ENCODE measurements at places on chromosomes 1 and 21.

- DNase-seq: no peak
Measured at GRCh38 chr1:77395051-77395450, 113.2 kb downstream of the AK5 start.

DNA sequence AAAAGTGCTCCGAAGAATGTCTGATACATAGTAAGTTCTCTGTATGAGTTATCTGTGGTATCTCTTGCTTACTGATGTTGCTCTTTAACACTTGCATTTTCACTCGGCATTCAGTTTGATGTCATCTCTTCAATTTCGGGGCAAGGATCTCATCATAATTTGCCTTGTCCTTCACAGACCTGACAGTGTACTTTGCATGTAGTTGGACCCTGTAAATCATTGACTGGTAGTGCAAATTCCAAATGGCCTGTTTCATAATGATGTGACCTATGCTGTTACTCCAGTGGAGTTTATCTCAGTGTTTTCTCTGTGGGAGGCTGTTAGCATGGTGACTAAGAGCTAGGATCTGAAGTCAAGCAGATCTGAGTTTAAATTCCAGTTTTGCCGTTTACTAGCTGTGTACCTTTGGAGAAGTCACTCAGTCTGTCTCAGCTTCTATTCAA is 34.2 kb upstream of the ABCD3 start:
- no peak for DNase-seq

DNA sequence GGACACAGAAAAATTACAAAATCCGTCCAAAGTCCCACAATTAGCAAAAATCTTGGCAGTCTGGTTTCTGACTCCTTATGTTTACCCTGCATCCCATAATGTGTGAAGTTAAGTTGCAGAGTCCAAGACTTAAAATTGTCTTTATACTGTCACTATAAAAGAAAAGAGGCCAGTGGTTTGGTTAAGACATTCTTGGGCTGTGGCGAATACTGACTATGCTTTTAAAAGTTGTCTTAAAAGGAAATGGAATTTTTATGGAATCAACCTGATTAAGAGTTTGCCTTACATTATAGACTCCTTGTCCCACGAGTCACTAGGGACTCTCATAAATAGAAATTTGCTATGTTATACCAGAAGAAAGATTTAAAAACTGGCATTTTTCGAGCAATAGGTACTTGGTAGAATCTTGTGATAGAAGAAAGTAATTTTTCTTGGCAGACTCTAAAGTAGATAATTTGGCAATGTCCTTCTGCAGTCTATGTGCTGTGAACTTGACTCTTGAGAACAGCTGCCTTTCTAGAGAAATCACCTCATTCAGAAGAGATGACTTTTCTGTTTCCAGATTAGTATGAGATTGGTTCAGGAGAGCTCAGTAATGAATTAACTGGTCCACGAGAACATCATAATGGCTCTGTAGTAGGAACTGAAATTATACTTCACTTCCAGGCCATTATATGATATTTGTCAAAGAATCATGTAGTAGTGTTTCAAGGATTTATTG is 31.8 kb downstream of the NTNG1 start:
- DNase-seq: no peak

DNA sequence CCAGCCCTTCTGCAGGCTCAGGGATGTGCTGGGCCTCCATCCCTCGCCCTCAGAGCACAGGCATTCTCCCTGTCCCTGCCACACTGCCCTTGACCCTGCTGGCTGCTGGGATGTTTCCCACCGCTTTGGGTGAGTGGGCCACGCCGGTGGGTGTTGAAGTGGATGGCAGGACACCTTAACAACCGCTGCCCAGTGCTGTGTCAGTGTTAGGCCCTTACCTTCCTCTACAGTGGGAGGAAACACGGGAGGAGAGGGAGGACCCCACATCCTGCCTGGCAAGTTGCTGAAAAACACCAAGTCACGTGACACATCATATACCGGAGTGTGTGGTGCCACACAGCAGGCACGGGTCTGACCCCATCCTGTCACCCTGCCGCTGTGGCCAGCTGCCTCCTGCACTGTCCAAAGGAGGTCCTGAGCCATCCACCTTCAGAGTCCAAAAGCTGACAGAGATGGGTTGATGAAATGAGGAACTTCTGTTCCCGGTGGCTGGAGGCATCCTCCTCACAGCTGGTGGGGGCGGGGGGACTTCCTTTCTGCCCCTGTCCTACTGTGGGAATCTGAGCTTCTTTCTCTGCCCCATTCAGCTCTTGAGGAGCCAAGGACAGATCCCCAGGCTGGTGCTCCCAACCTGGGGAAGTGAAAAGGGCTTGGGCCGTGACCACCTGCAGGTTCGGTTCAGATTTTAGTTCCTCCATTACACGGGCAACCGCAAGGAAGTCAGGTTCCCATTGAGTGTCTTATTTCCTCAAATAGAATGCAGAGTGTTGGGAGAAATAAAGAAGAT is 3.2 kb upstream of the THEMIS2 start:
- peak; percentile 40 for DNase-seq

DNA sequence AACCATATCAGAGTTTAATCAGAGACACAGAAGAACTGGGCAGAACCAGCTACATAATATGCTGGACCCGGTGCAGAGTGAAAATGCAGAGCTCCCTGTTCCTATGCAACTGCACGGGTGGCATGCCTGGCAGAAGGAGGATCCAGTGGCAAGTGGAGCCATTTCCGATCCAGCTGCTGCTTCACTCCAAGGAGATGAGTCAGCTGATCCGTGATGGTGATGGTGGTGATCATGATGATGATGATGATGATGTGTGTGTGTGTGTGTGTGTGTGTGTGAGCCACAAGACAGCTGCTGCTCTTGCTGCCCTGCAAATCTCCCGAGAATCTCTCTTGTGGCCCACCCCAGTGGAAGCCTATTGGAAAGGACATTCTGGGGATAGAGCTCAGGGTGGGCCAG is 133.0 kb downstream of the URB2 start:
- DNase-seq: no peak

- no peak for DNase-seq
Measured at GRCh38 chr1:153527023-153527682, 8.6 kb downstream of the S100A6 start.

DNA sequence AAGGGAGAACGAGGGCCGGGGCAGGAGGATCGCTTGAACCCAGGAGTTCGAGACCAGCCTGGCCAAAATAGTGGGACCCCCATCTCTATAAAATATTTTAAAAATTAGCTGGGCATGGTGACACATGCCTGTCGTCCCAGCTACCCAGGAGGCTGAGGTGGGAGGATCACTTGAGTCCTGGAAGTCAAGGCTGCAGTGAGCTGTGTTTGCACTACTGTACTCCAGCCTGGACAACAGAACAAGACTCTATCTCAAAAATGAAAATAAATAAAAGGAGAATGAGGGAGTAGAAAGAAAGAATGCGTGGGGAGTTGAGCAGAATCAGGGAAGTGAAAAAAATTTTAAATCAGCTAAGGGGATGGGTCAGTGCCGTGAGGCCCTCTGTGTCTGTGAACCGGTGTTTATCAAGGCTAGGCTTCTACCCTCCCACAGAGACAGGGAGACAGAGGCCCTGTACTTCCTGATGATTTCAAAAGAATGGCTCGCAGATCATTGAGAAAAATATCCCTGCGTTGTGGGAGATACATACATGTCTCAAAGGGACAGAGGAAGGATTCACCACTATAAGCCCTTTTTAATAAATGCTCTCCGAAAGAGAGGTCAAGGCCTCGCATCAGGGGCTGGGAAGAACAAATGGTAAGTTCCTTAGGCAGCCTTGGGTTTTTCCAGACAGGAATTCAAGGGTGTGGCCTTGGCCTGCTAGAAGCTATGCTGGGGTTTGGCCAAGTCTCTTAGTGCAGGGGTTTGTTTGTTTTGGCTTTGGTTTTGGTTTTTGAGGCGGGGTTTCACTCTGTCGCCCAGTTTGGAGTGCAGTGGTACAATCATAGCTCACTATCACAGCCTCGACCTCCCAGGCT is 20.7 kb downstream of the IL10RB start:
- no peak for DNase-seq

DNA sequence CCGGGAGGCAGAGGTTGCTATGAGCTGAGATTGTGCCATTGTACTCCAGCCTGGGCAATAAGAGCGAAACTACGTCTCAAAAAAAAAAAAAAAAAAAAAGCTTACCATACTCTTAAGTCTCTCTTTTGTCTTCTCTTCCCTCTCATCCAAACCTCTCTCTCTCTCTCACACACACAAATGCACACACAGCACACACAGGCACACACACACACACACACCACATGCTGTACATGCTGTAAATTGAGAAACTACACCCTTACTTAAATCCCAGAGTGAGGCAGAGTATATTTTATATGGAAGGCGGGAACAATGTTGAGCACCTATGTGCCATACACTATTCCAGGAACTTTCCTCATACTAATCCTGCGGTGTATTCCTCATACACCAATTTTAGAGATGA is 6.5 kb downstream of the MCOLN3 start:
- no peak for DNase-seq

DNA sequence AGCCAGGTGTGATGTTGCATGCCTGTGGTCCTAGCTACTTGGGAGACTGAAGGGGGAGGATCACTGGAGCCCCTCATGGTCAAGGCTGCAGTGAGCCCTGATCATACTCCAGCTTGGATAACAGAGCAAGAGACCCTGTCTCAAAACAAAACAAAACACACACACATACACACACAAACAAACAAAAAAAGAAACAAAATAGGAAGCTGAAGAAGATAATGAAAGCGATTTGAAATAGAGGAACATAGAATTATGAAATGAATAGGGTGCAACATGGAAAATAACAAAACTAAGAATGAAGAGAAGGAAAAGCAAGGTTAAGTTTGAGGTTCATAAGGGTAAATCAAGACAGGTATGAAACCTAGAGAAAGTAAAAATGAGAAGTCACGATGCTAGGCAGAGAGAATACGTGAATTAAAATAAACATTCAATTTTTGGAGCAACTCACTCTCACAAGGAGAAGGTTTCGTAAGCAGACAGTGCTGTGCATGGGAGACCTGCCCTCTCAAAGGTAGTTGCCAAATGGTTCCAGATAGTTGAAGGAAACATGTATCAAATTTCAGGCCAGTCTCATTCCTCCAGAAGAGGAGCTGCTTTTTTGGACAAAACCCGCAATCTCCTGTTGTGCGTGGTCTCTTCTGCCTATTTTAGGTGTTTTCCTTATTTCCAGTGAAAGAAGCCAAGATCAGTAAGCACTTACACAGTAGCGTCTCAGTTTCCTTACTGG is 3.3 kb downstream of the CD46 start:
- DNase-seq: no peak

DNA sequence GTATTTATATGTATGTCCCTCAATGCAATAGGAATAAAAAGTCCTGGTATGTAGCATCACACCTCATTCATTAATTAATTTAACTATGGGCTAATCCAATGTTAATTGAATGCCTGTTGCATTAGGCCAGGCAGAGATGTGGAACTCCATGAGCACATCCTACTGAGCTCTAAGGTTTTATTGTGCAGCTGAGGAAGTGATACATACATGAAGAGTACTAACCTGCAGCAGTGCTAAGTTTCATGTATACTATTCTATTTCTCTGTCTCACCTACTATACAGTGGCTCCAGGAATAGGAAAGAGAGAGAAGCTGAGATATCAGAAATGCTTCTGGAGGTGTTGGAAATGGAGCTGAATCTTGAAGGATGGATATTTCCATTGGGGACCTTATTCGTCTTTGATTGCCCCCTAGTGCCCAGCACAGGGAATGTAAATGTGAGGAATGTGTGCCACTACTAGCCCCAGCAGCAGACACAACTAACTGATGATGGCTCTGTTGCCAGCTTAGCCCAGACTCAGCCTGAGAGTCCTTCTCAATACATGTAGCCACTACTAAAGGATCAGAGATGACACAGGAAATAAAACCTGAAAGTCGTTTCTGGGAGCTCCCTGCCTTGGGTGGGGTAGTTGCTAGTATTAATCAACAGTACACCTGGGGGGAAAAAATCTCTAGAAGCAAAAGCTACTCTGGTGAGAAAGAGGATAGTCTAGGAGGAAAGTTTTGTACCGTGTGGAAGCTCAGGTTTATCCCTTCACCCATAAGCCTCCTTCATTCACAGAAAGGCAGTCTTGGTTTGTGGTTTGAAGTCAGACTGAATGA is 173.3 kb upstream of the FOXD3 start:
- no peak for DNase-seq

DNA sequence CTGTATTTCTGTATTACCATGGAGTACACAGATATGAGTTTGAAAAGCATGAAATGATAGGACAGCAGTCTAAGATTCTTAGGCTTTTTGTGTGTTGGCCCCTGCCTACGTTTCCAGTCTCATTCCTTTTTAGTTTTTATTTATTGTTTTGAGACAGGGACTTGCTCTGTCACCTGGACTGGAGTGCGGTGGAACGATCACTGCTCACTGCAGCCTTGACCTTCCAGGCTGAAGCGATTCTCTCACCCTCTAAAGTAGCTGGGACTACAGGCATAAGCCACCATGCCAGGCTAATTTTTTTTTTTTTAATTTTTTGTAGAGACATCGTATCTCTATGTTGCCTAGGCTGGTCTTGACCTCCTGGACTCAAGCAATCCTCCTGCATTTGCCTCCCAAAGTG is 3.8 kb downstream of the RAVER2 start:
- no peak for DNase-seq

DNA sequence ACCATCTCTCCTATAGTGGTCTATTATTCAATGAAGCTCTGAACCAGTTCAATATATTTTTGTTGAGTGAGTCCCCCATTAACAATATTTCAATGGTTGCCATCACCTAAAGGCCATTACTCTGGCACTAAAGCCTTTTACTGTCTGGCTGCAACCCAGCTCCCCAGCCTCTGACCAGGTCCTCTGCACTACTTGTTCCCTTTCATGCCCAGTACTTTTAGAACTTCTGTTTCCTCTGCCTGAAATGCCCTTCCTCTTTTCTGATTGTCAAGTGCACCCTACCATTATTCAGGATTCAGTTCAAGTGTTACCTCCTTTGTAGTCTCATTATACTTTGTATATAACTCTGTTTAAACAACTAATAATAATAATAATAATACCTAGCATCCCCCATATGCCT is 30.4 kb upstream of the ZFYVE9 start:
- no peak for DNase-seq

GRCh38 chr1:33468531-33468930 is 3.9 kb upstream of the ZSCAN20 start:
- DNase-seq: no peak

DNA sequence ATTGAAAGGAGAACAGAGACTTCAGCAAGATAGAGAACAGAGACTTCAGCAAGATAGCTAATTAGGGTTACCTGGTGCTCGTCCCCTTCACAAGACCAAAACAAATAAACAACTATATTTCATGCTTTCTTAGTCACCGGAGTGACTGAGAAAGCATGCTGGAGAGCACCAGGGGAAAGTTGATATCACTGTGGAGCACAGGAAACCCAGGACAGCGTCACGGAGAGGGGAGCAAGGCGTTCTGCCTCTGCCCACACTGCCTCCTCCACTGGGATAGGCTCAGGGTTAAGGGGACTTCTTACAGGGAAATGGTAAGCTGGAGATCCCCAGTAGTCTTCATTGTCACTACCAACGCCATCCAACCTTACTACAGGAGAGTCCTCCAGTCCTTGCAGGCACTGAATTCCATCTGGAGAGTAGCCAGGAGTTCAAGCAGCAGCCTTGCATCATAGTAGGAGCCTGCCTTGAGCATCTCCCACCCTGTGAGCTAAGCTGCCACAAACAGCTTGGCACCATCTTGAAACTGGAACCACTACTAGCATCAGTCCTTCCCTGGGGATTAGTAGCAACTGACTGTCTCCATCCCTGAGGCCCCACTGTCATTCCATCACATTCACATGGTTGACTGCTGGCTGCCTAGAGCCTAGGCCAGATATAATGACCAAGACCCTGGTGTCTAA is 239.4 kb downstream of the PLPP3 start:
- DNase-seq: no peak
